ENCODE measurements at places on chromosomes 16 and 17. TPM values are rescaled to one million over a fixed set of nuclear protein-coding genes. Genes with fewer than 3 reads are reported as not detected.

The GNG13 gene
- total RNA-seq = not detected

The CSH1 gene
- total RNA-seq = not detected

The TLCD2 gene
- total RNA-seq = 0.13 TPM

The FOXC2 gene
- total RNA-seq = not detected

The USP6 gene
- total RNA-seq = 0.10 TPM

The WFDC1 gene
- not detected for total RNA-seq

The HOXB4 gene
- total RNA-seq = 6.1 TPM

The CES5A gene
- total RNA-seq = not detected

The SPNS3 gene
- total RNA-seq = 26.8 TPM

The PRRT2 gene
- total RNA-seq = 0.16 TPM

The NPIPA7 gene
- 7.9 TPM for total RNA-seq

The CLEC3A gene
- total RNA-seq = not detected

The C16orf54 gene
- 64.3 TPM for total RNA-seq

The KLHL10 gene
- not detected for total RNA-seq

The TBC1D3D gene
- 1.1 TPM for total RNA-seq

The HBM gene
- not detected for total RNA-seq

The CCT6B gene
- total RNA-seq = 1.1 TPM

The GPR179 gene
- 0.08 TPM for total RNA-seq

The TBX6 gene
- total RNA-seq = 1.3 TPM

The PIMREG gene
- total RNA-seq = 20.4 TPM

The KRT28 gene
- total RNA-seq = not detected

The WNT3 gene
- total RNA-seq = not detected

The ETV4 gene
- total RNA-seq = 3.9 TPM

The ZNF423 gene
- not detected for total RNA-seq

The TM4SF5 gene
- not detected for total RNA-seq

The RFFL gene
- 26.4 TPM for total RNA-seq

The TEKT1 gene
- not detected for total RNA-seq

The UMOD gene
- not detected for total RNA-seq

The CEP295NL gene
- not detected for total RNA-seq

The ABCA8 gene
- total RNA-seq = not detected

The ATP2C2 gene
- not detected for total RNA-seq

The HOXB5 gene
- total RNA-seq = not detected

The CA5A gene
- total RNA-seq = not detected

The TBKBP1 gene
- total RNA-seq = 2.4 TPM

The CAMKK1 gene
- total RNA-seq = 4.0 TPM

The SYT17 gene
- not detected for total RNA-seq

The C17orf113 gene
- 0.24 TPM for total RNA-seq

The MT1A gene
- total RNA-seq = not detected

The NPB gene
- total RNA-seq = 0.55 TPM

The TRIM72 gene
- total RNA-seq = not detected

The CCL4 gene
- 6.7 TPM for total RNA-seq

The SEZ6L2 gene
- not detected for total RNA-seq

The CCL11 gene
- total RNA-seq = not detected

The IRX3 gene
- not detected for total RNA-seq

The CCL17 gene
- not detected for total RNA-seq

The TMC5 gene
- total RNA-seq = not detected

The SPSB3 gene
- 33.0 TPM for total RNA-seq

The SLC16A6 gene
- total RNA-seq = 6.9 TPM

The C16orf46 gene
- total RNA-seq = not detected

The PPP1R1B gene
- not detected for total RNA-seq

The SMPD3 gene
- 12.0 TPM for total RNA-seq

All from activated CD8-positive, alpha-beta T cell treated with anti-CD3 and anti-CD28 coated beads, Interleukin-2, amount 10 ng/mL, durations not matched to agents 7 days and 5 days (primary cell).